Activated CD4-positive, alpha-beta T cell treated with anti-CD3 and anti-CD28 coated beads, Interleukin-2, amount 50 U/mL, for 24 hours (primary cell): ENCODE measurements at places on chromosomes 6 and 20.

- DNase-seq: no peak
These were observed 255.5 kb downstream of the CDC5L start for GRCh38 chr6:44642870-44643522.

DNA sequence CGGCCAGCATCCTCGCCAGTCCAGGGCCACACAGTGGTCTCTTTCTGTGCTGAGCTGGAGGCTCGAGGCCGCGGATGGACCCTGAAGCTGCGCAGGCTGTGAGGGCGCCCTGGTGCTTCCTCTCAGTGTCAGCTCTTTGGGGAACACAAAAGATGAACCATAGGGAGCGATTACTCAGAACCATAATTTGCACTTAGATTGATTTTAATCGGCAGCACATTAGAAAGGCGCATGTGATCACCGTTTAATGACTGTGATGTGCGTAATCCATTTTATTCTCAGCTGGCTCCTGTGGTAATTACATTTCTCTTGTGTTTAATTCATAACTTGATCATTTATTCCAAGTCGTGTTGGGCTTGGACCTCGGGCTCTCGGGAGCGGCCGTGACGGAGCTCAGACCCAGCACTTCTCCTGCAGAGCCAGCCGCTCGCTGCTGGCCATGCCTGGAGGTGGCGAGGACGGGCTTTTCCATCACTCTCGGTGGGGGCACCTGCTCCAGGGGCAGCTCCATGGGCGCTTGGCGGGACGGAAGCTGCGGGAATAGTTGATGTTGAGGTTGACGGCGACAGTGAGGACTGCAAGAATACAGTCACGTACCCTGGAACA lies 25.6 kb upstream of the NTSR1 start:
- DNase-seq: no peak

GRCh38 chr6:55490871-55491270 lies 88.1 kb downstream of the HMGCLL1 start:
- no peak for DNase-seq

- no peak for DNase-seq
These were observed 97.1 kb upstream of the PLCB4 start for GRCh38 chr20:8971669-8972316.

GRCh38 chr20:29878777-29879442 lies 1378.6 kb upstream of the DEFB115 start:
- no peak for DNase-seq

GRCh38 chr20:63328026-63328700 lies 33.0 kb downstream of the CHRNA4 start:
- DNase-seq: no peak

DNA sequence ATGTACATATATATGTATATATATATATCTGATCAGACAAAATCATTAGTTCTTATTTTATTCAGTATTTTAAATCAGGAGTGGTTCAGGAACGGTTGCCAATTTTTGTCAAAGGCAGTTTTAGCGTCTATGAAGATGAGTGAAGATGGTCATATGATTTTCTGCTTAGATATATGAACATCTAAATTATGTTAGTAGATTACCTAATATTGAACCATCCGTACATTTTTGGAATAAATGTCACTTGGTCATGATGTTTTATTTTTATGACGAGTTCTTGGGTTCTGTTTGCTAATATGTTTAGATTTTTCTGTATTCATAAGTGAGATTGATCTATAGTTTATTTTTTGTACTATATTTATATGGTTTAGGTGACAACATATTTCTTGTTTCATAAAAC lies 3.3 kb downstream of the TMEM244 start:
- no peak for DNase-seq

DNA sequence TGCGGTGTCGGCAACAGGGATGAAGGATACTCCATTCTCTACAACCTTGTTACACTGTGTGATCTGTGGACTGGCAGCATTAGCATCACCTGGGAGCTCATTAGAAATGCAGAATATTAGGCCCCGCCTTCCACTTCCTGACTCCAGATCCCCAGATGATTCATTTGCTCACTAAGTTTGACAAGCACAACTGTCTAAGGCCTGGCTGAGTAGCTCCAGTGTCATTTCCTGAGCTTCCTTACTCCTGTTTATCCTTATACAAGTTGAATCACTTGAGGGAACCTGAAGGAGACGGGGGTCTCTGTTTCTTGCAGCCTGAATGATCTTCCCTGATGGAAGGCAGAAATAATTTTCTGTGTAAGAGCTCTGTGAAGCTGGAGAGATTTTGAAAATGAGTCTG lies 32.7 kb upstream of the PROKR2 start:
- no peak for DNase-seq

GRCh38 chr6:87196275-87196842 lies 41.0 kb downstream of the ZNF292 start:
- DNase-seq: no peak

DNA sequence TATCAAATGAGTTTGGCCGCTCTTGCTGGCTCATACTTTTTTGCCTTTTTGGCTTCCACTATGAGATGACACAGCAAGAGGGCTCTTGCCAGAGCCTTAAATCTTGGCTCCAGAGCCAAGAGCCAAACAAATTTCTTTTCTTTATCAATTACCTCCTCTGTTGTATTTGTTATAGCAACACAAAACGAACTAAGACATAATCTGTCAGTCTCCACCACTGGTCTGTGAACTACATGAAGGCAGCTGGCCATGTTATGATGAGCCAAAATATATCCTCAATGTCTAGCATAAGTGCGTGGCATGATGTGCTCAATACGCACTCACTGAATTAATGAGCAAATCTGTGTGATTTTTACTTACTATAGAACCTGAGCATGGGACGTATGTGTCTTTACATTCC lies 220.0 kb upstream of the ZNF217 start:
- DNase-seq: no peak
